ENCODE measurements at places on chromosomes 2 and 18.

DNA sequence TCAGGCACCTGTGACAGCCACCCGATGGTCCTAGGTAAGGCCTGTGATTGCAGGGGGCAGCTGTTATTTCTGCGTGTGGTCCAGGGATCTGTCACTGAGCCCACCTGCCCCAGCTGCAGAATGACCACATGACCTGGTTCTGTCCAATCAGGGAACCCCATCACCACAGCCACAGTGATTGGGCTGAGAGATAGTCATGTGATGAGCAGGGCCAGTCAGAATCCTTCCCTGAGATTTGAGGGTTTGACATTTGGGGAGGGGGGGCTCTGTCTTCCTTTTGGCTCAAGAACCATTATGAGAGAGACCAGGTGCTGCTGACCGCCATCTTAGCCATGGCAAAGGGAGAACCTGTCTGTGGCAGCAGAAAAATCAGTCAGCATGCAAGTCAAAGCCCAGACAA lies 147.2 kb downstream of the SMAD7 start:
- H3K27me3 ChIP-seq: no peaks in the 10 kb centered on the region
- no peaks in the 10 kb centered on the region for H3K36me3 ChIP-seq
- DNase-seq: peak; percentile 9
- H3K27ac ChIP-seq: no peak overlapping the region
- peaks cover 10% of the 10 kb centered on the region for H3K4me1 ChIP-seq
- H3K4me3 ChIP-seq: no peak overlapping the region

DNA sequence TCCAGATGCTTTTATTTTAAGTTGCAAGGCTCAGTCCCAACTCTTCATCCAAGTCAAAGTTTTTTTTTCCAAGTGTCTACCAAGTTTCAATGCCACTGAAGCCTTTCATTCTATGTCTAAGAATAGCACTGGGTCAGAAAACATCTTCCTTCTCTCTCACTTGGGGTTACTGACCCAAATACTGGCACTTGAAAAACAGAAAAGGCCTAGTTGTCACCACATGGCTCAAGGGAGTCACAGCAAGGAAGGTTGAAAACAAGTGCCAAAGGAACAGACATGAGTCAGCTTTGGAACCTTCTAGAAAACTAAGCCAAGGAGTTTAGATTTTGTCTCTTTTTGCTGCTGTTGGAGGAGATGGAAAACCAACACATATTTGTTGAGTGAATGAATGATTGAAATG lies 146.5 kb downstream of the COPS8 start:
- H3K4me1 ChIP-seq: no peaks in the 10 kb centered on the region
- no peaks in the 10 kb centered on the region for H3K36me3 ChIP-seq

DNA sequence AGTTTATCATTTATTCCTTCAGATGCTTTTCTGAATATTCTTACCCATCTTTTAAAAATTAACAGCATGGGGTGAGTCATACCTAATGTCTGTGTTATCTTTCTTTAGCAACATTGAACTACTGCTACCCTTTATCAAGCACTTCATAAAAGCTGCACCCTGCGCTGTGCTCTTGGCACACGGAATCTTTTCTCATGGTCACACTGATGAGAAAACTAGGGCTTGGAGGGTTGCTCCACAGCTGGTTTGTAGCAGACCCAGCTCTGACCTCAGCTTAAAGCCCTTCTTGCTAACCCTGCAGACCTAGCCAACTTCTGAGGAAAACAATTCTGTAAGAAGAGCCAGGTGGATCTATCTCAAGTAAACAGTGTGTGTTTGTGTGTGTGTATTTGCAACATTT lies 106.3 kb downstream of the RNF144A start:
- DNase-seq: no peak
- no peak overlapping the region for H3K4me3 ChIP-seq
- no peaks in the 10 kb centered on the region for H3K36me3 ChIP-seq
- H3K27me3 ChIP-seq: no peaks in the 10 kb centered on the region
- no peaks in the 10 kb centered on the region for H3K4me1 ChIP-seq

DNA sequence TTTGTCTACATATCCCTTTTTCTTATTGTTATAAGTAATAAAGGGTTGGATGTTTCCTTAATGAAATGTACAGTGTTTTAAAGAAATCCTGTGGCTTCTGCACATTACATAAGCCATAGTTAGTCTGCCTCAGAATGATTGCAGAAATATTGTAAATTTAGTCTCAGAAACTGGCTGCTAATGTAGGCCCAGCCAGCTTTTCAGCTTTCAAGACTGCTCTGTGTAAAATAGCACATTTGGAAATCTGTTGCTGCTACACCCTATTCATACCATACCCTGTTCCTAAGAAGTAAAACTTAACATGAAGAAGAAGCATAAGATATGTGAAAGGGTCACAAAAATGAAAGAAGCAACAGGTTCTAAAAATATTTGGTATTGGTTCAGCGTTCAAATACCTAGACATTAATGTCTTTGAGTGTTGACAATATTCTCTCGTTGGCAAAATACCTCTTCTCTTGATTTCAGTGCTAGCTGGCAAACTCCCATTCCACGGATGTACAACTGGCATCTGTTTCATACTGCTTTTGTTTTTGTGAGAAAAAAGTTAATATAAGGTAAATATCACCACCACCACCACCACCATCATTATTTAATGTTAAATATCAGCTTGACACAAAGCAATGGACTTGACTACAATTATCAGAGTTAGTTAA lies 19.2 kb upstream of the NCKAP1 start:
- no peaks in the 10 kb centered on the region for H3K4me1 ChIP-seq
- H3K36me3 ChIP-seq: no peaks in the 10 kb centered on the region
- no peaks in the 10 kb centered on the region for H3K27me3 ChIP-seq
- no peak overlapping the region for H3K4me3 ChIP-seq
- no peak overlapping the region for H3K27ac ChIP-seq

GRCh38 chr18:21484851-21485636 lies 115.5 kb downstream of the ESCO1 start:
- H3K27me3 ChIP-seq: no peaks in the 10 kb centered on the region
- H3K4me3 ChIP-seq: no peak overlapping the region
- DNase-seq: no peak
- no peak overlapping the region for H3K27ac ChIP-seq

DNA sequence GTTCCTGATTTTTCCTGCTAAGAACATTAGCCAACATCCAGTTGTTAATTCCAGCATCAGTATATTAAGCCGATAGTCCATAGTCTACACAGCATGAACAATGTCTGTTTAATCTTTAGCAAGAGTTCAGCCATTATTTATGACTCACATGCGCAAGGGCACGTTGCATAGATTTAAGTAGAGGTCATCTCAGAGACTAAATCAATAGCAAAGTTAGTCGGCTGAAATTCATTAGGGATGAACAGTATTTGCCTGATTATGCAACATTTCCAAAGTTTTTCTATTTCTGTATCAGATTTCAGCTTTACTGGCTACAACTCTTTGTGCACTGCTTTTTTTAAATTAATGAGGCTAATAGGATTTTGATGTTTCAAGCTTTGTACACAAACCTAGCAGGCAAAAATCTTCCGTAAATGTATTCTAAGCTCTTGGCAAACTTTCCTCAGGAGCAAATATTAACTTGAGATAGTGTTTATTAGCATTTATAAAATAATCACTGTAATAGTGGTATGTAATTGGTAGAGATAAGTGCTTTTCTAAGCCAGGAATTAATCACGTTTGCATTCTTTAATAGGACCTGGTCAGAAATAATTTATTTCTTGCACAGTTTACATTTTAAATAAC lies 578.7 kb upstream of the ID2 start:
- H3K27me3 ChIP-seq: no peaks in the 10 kb centered on the region
- no peak overlapping the region for H3K4me3 ChIP-seq
- H3K4me1 ChIP-seq: no peaks in the 10 kb centered on the region
- H3K27ac ChIP-seq: no peak overlapping the region

DNA sequence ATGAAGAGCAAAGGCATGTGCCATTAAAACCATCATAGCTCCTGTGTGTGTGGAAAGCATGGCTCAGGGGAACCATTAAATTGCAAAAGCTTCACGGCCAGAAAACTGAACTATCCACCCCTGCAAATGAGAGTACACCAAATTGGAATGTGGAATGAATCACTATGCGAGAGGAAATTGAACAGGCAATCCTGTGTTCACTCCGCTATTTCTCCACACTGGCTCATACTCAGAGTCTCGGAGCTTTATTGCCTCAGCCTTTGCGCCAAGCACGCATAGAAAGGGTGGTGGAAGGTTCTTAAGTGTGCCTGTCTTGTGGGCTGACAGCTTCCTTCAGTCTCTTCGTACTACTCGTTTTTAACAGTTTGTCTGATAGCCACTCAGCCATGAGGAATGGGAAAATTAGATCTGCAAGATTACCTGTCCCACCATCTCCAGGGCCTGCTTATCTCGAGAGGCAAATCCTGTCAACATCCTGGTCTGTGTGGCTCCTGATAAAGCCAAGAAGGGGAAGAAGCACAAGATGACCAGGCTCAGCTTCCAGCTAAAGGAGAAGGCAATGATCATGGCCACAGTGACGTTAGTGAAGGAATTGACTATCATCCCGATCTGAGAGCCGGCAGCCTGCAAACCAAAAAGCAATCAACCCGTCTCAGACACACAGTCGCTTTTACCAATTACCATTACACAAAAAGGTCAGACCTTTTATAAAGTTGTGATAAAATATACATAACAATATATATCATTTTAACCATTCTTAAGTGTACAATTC lies 34.9 kb downstream of the G6PC2 start:
- no peaks in the 10 kb centered on the region for H3K36me3 ChIP-seq
- no peak for DNase-seq
- no peak overlapping the region for H3K4me3 ChIP-seq
- no peak overlapping the region for H3K27ac ChIP-seq
- H3K27me3 ChIP-seq: no peaks in the 10 kb centered on the region
- H3K4me1 ChIP-seq: no peaks in the 10 kb centered on the region

GRCh38 chr2:222708274-222708710 lies 36.8 kb downstream of the MOGAT1 start:
- H3K27me3 ChIP-seq: no peaks in the 10 kb centered on the region
- no peak overlapping the region for H3K27ac ChIP-seq
- H3K36me3 ChIP-seq: no peaks in the 10 kb centered on the region

- DNase-seq: no peak
- no peak overlapping the region for H3K27ac ChIP-seq
- no peak overlapping the region for H3K4me3 ChIP-seq
- no peaks in the 10 kb centered on the region for H3K27me3 ChIP-seq
- H3K4me1 ChIP-seq: no peaks in the 10 kb centered on the region
Observed at GRCh38 chr2:128288781-128289180, 29.9 kb downstream of the HS6ST1 start.

DNA sequence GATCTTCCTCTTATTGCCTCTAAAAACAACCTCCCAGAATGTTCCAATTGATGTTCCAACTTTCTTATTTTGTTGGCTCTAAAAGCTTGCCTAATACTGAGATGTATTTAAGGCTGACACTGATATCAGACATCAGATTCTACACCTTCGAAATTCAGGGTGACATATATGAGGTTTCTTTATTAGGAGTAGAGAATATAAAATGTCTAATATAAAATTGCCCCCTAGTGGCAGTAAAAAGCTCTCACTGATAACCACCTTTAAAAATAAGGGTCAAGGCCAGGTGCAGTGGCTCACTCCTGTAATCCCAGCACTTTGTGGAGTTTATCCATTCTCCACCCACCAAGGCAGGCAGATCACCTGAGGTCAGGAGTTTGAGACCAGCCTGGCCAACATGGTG lies 789.7 kb upstream of the SLC39A10 start:
- no peaks in the 10 kb centered on the region for H3K27me3 ChIP-seq
- DNase-seq: no peak
- no peaks in the 10 kb centered on the region for H3K4me1 ChIP-seq
- H3K27ac ChIP-seq: no peak overlapping the region

DNA sequence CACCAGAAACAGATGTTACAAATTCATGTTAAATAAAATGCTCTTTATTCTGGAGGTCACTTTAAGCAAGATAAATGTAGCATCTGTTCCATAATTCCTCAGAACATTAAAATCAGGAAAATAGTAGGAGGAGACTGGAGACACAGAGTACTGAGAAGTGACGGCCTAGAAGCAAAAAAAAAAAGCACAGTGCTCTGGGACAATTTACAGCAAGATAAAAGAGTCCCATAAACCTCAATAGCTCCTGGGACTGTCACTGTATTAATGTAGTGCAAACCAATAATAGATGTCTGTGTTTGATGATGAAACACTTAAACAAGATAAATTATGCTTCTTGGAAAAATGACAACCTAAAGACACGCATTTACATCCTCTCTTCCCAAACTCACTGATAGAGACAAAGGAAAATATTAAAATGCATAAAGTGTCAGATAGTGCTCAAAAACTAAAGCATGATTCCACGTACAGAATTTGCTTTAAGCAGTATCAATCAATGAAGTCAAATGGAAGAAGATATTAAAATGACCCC lies 338.8 kb upstream of the REG3G start:
- no peaks in the 10 kb centered on the region for H3K4me1 ChIP-seq
- DNase-seq: no peak
- no peak overlapping the region for H3K4me3 ChIP-seq
- H3K27me3 ChIP-seq: no peaks in the 10 kb centered on the region
- no peaks in the 10 kb centered on the region for H3K36me3 ChIP-seq
- H3K27ac ChIP-seq: no peak overlapping the region

DNA sequence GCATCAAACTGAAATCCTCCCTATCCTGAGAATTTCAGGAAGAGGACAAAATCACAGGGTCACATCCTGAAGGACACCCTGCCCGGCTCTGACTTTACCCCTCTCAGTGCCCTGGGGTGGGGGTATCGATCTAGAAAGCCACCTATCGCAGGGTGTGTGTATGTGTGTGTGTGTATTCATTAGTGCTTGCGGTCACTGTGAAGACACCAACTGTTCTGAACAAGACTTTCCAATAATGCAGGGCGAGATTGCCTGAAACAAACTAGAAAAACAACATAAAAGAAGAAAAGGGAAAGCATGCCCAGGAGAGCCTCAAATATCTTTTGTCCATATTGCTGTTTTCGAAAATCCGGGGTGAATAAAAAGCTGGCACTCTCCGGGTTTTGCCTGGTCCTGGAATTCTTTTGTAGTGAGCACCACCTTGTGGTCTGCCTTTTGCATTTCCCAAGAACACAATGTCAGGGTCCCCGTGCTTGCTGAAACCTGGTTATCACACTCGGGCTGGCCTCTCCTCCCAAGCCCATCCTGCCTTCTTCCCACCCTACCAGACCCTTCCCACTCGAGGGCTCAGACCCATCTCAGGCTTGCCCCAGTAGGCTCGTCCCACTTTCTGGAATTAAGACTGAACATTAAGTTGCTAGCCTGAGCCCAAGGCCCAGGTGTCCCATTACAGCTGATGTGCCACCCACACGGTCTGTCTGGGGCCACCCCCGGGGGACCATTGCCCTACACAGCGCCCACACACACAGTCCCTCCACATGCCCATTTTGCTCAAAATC lies 25.0 kb upstream of the COPS8 start:
- DNase-seq: peak; percentile 45
- no peaks in the 10 kb centered on the region for H3K36me3 ChIP-seq
- H3K4me3 ChIP-seq: no peak overlapping the region
- no peaks in the 10 kb centered on the region for H3K27me3 ChIP-seq
- H3K27ac ChIP-seq: no peak overlapping the region

Measured in colonic mucosa (tissue), 4 donors.